ENCODE measurements at places on chromosomes 12 and 14. TPM values are rescaled to one million over a fixed set of nuclear protein-coding genes. Genes with fewer than 3 reads are reported as not detected.

RECQL gene
- 22.8 TPM for total RNA-seq

EXOC3L4 gene
- total RNA-seq: 5.4 TPM

DLGAP5 gene
- 56.0 TPM for total RNA-seq

TAS2R9 gene
- not detected for total RNA-seq

BLTP3B gene
- 17.9 TPM for total RNA-seq

DNA sequence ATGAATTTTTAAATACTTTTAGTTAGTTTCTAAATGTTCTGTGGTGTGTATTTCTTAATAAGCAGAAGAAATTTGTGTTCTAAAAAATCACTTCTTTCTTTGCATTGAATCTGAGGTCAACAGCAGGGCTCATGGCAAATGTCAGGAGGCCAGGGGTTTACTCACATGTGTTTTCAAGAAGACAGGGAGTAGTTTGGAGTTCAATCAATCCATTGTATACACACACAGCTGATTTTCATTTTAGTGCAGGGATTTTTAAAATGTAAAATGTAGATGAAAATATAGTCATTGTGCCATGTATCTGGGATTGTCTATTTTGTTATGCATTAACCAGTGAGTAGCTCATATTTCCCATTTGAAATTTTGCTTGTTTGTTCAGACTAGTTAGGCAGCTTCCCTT lies 62.1 kb downstream of the EML1 start:
- no peak for DNase-seq

DNA sequence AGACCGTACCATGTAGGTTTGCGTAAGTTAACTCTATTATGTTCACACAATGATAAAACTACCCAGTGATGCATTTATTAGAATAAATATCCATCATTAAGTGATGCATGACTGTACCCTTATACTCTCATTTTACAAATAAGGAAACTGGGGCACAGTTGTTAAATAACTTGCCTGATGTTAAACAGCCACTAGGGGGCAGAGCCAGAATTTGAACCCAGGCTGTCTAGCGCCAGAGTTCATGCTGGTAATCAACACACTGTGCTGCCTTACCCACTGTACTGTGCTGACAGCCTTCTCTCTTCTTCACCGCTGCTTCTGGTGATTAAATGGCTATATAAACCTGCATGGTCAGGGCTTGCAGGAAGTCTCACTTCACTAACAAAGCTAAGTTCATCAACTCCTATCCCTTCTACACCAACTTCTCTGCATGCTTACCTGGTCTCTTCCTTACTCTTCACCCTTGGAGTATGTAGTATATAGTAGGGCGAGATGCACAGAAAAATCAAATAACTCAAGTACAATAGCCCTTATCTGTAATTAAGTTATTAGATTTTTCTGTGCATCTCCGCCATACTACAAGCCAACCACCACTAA lies 43.6 kb upstream of the APPL2 start:
- peak; percentile 43 for DNase-seq

Measured in K562 (cell line).